ENCODE measurements at places on chromosomes 12 and 14. TPM values are rescaled to one million over a fixed set of nuclear protein-coding genes. Genes with fewer than 3 reads are reported as not detected.

RNFT2 gene
- 3.4 TPM for total RNA-seq

B4GALNT3 gene
- total RNA-seq, result 0.10 TPM

CCDC91 gene
- 192 TPM for total RNA-seq

LAG3 gene
- 0.31 TPM for total RNA-seq

GLI1 gene
- total RNA-seq, result 0.10 TPM

TAS2R9 gene
- total RNA-seq, result not detected

FLRT2 gene
- under 0.01 TPM for total RNA-seq

SMIM41 gene
- total RNA-seq, result 0.42 TPM

MYO1A gene
- total RNA-seq, result 0.31 TPM

CIDEB gene
- total RNA-seq, result 14.4 TPM

PDZRN4 gene
- not detected for total RNA-seq

LBHD2 gene
- not detected for total RNA-seq

PTGER2 gene
- total RNA-seq, result 46.7 TPM

CLMN gene
- 9.0 TPM for total RNA-seq

PZP gene
- not detected for total RNA-seq

REC8 gene
- total RNA-seq, result 22.7 TPM

ACAD10 gene
- 13.4 TPM for total RNA-seq

CAPZA3 gene
- total RNA-seq, result not detected

KIF26A gene
- total RNA-seq, result not detected

ATF1 gene
- 9.6 TPM for total RNA-seq
